ENCODE measurements at places on chromosomes 5 and 9.

GRCh38 chr9:33430942-33431341 lies 16.5 kb downstream of the AQP3 start:
- DNase-seq: no peak

GRCh38 chr5:113219695-113220094 lies 215.1 kb downstream of the TSSK1B start:
- DNase-seq: no peak

GRCh38 chr5:170223906-170224305 lies 8.9 kb upstream of the C5orf58 start:
- no peak for DNase-seq

DNA sequence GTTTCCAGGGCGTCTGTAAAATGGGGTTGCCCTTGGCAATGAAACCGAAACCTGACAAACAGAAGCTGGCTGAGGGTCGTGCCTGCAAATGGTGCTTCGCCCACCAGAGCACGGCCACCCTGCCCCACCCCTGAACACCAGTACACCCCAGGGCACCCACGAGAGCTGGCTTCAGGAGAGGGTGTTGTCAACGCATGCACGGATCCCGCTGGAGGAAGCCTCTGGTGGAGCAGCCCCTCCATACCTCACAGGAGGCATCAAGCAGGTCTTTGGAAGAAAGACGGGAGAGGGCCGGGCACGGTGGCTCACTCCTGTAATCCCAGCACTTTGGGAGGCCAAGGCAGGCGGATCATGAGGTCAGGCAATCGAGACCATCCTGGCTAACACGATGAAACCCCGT lies 8.6 kb downstream of the SLC6A3 start:
- no peak for DNase-seq

DNA sequence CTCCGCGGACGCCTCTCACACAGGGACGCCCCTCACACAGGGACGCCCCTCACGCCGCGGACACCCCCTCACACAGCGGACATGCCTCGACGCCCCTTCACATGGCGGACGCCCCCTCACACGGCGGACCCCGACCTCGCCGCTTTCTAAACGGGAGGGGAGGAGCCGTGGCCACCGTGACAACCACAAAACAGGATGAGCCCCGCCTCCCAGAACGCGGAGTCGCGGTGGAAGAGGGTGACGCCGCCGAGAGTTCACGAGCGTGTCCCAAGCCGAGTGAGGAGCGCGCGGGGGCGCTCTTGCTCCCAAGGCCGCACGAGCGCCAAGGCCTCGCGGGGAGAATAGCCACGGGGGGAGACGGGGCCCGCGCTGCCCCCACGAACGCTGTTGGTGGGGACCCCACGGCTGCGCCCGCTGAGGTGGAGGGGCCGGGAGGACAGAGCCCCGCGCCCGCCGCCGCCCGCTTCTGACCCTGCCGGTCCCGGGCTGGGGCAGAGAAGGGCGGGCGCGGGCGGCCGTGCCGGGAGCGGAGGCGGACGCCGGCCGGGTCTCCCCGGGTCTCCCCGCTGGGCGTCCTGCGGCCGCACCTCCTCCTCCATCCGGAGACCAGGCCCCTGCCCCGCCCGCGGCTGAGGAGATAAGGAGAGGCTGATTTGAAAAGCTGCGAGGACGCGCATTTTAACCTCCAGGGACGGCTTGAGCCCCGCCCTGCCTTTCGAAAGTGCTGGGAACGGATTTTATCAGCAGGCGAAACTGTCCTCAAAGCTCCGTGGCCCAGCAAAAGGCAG lies 3.9 kb upstream of the NKD2 start:
- DNase-seq: no peak

DNA sequence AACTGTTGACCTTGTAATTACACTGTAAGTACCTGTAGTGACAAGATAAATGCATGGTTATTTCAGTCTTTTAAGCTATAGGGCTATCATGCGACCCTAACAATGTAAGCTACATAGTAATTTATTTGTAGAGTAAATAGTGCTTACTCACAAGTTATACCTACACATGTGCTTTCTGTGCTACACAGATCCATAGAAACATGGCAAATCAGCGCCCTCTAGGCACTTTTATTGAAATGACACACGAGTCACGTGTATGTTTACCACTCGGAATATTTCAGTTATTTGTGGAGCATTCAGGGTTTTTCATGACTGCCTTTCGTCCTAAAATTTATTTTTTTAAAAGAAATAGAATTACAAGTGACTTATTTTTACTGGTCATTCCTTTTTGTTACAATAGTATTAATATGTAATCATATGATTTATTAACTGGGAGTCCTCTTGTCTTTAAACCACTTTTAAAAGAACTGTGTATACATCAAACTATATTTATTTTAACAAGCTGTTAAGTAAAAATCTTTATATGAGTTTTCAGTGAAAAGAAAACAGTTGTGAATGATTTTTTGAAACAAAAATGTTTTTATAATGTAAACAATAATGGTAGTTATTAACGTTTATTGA lies 1242.3 kb upstream of the WWC1 start:
- peak; percentile 75 for DNase-seq

GRCh38 chr5:111953351-111954127 lies 196.5 kb upstream of the NREP start:
- DNase-seq: no peak

DNA sequence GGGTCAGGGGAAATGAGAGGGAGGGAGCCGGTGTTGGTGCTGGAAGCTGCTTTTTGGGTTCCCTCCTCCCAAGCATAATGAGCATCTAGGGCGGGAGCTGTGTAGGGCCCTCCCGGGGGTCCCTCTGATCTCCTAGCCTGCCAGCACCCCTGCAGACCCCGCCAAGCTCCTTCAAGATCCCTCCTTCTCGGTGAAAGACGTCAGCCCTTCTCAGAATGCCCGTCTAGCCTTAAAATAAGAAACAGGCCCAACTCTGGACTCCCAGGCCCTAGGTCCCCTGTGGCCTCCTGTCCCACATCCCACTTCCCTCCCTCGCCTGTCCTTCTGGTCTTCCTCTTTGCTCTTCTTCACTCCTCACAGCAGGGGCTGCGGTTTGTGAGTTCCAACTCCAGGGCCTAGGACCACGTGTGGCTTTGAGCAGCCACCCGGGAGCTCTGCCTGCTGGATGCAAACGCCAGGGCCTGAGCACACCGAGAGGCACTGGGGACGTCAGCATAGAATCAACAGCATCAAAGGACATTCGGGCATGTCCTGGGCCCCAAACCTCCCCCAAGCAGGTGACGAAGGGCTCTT lies 8.8 kb upstream of the SCGB3A1 start:
- DNase-seq: no peak

GRCh38 chr9:107906074-107906473 lies 416.5 kb upstream of the KLF4 start:
- DNase-seq: no peak

DNA sequence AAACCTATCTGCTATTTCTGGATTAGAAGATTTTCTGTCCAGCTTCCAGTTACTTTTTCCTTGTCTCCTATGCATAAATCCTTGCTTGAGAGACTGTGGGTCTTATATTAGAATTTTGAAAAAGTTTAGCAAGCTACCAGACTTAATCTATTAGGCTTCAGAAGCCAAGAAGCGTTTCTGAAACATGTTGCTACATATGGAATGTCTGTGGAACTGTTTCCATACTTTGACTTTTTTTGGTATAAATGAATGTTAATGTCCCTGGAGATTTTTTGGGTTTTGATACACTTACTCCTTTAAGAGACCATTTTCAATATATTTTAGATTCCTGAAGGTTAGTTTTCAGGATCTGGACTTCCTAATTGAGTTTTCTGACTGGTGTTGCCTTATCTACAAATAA lies 191.4 kb upstream of the SGCD start:
- no peak for DNase-seq

GRCh38 chr9:121363622-121363961 lies 6.5 kb downstream of the STOM start:
- no peak for DNase-seq

DNA sequence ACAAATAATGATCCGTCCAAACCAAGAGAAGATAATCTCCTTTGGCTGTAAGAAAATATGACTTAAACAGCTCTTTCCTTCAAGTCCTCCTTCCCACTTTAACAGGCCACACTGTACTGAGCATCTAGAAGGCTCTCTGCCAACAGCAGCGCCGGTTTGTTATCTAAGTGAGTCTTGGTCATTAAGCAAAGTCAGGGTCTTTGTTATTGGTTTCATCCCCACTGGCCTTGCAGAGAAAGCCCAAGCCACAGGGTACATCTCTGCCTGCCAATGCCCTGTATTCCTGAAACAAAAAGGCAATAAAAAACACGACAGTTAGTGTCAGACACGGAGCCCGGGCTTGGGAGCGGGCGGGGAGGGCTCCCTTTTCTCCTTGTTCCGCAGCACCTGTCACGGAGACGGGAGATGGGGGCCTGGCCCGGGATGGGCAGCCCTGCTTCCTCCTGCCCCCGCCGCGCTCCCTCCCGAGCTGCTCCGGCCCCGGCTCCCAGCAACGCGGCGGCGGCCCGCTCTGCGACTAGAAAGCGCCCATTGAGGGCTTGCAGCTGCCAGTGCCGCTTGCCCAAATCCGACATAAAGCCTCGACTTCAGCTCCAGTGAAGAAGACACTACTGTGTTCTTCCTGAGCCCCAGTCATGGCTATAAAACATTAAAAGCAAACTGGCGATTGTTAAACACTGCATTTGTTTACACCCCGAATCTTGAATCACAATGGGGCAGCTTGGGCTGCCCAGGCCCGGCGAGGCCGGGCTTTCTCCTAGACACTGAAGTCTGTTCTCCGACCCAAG lies 28.1 kb upstream of the PIK3R1 start:
- DNase-seq: no peak

GRCh38 chr9:70411121-70411929 lies 3.1 kb downstream of the KLF9 start:
- peak; percentile 15 for DNase-seq

DNA sequence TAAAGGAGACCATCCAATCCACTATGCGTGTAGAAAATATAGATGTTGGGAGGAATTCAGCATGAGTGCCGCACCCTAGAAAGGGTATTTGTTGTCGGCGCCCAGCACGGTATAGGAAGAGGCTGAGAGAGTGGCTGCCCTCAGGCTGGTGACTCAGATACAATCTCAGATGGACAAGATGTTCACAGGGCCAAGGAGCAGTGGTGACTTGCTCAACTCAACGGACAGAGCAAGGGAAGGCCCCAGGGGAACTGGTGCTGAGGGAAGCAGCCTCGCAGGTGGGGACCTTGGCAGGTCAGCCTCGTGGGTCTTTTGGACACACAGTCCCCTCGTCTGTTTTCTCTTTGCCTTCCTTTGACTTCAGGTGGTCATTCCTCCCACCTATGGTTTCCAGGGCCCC lies 28.0 kb upstream of the IRX2 start:
- no peak for DNase-seq

GRCh38 chr5:142844866-142845265 lies 74.7 kb downstream of the ARHGAP26 start:
- no peak for DNase-seq

DNA sequence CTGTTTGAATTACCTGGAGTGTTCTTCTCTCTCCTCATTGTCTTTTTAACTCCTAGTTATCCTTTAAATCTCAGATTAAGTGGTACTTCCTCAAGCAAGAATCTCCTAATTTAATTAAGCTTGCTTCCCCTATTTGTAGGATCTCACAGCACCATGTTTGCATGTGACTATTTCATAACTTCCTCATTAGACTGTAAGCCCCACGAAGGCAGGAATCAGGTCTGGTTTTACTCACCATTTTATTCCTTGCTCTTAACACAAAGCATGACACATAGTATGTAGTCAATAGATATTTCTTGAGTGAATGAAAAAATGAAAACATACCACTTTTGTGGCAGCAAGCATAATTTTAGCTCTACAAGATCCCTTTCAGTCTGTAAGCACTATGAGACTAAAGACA lies 1.3 kb upstream of the ERMP1 start:
- DNase-seq: no peak

GRCh38 chr5:173298213-173298926 lies 29.8 kb downstream of the STC2 start:
- no peak for DNase-seq

DNA sequence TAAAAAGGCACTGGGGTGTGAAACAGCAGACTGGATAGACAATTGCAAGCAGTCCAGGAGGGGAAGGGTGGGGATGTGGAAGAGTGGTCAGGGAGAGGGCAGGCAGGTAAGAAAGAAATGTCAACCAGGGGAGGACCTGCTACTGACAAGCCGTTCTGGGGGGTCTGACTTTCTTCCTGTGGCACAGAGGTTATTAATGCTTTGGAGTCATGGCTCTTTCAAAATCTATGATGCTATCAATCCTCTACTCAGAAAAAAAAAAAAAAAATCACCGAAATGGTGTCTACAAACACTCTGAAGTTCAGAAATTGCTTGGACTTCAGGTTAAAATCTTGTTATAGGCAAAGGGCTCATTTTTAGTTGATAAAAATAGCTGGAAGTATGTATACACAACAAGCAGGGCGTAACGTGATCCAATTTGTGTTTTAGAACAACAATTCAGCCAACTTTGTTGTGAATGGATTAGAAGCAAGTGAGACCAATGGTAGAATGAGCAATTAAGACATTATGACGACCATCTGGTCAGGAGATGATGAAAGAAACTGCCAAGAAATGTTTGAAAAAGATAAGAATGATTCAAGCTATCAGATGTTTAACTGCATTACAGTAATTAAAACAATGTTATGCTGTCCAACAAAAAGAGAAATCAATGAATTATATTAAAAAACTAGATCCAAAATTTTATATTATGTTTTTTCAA lies 255.2 kb downstream of the DEPDC1B start:
- no peak for DNase-seq

DNA sequence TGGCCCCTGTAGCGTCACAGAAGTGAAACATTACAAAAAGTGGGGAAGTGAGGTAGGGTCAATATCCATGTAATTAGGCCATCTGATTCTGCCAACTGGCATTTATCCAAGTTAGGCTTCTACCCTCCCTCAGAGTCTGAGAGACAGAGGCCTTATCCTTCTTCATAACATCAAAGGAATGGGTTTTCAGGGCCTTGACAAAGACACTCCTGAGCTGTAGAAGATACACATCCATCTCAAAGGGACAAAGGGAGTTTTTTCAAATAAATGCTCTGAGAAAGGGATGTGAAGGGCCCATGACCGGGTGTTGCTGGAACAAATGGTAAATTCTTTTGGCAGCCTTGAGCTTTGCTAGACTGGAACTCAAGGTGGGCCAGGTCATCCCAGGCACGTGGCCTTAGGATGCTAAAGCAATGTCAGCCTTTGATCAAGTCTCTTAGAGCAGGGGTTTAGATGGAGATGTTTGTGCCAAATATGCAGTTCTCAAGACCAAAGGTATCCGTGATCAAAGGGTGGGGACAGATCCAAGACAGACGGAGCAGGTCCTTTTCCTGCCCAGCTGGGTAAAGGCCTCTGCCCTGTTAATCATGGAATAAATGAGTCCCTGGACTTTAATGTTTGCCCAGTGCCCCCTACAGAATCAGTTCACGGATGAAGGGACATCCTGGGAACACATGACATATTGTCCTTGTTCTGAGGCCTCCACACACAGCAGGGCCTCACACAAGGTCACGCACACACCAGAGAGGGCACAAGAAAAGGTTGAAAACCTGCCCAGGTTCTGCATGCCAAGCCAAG lies 10.0 kb upstream of the FAM169A start:
- DNase-seq: no peak

- no peak for DNase-seq
Measured at GRCh38 chr5:16108418-16108817, 71.2 kb downstream of the MARCHF11 start.

DNA sequence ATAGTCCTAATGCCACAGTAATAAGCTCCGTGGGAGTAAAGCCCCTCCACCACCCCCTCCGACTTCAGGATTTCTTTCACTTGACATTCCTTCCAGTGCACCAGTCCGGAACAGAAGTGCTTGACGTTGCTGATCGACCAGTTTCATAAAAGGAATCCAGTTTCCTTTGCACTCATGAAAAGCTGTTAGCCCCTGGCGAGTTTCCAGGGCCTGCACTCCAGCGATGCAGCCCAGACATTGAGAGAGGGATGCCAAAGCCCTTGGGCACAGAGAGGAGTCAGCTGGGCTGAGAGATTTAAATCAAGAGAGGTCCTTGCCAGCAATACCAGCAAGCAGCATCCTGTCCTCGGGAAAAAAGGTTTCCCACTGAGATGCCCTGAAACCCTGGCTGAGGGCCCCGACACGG lies 170.1 kb downstream of the GABBR2 start:
- no peak for DNase-seq
